H54 (cell line): ENCODE measurements at places on chromosomes 5 and 9.
A peak's percentile ranks its signal among the peaks of the same experiment; 100 is the strongest.

- DNase-seq: no peak
Observed at GRCh38 chr5:146720107-146720506, 158.4 kb downstream of the PPP2R2B start.

- no peak for DNase-seq
Observed at GRCh38 chr9:123716339-123716945, 213.5 kb downstream of the DENND1A start.

- no peak for DNase-seq
Observed at GRCh38 chr5:143126174-143127019, 277.1 kb downstream of the NR3C1 start.

DNA sequence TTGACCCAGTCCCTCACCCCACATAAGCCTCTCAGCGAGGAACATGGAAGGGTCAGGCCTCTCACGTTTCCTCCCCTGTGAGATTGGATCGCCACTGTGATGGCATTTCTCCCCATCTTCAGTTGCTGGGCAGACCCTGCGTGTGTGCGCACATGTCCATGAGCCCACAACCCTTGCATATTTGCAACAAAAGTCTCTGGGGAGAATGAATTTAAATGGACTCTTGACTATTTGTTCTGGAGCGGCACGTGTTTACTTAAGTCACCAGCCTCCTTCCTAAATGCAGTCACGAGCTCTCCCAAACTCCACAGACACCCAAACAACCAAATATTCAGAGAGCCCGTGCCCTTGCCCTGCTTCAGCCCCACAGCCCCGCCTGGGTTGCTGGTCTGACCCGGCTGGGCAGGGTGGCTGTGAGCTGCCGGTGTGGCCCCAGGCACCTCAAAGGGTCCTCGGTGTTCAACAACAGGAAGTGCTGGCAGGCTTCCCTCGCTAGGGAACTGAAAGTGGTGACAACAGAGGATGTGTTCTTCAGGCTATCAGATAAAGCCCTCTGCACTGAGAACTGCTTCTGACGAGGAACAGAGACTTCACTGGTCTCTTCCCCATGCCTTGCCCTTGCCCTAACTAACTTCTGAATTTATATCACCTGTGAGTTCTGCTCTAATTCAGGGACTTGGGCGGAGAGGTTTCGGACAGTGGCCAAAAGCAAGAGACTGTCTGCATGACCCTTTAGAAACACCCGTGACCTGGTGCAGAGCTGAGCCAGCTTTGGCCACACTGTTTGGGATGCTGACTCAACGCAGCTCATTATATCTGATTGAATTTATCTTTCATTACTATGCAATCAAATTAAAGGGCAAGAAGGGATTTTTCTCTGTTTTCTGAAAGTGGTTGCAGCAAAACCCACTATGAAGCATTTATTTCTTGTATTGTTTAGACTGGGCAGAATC, 19.2 kb upstream of the CD180 start:
- no peak for DNase-seq

GRCh38 chr9:131721076-131721475, 18.8 kb downstream of the RAPGEF1 start:
- DNase-seq: no peak

DNA sequence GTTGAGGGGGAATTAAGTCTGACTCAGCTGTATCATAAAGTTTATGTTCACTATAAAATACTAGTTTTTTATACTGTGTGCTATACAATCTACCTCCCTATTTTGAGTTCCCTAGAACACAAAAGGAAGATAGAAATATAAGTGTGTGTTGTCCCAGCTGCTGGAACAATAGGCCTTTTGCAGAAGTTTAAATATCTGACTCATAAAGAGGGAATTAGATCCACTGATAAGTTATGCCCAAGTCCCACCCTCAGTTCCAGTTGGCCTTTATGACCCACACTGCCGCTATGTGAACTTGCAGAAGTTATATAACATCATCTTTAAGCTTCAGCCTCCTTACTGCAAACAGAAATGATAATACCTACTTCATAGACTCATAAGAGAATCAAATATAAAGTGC, 88.5 kb upstream of the DAB2 start:
- peak; percentile 15 for DNase-seq

DNA sequence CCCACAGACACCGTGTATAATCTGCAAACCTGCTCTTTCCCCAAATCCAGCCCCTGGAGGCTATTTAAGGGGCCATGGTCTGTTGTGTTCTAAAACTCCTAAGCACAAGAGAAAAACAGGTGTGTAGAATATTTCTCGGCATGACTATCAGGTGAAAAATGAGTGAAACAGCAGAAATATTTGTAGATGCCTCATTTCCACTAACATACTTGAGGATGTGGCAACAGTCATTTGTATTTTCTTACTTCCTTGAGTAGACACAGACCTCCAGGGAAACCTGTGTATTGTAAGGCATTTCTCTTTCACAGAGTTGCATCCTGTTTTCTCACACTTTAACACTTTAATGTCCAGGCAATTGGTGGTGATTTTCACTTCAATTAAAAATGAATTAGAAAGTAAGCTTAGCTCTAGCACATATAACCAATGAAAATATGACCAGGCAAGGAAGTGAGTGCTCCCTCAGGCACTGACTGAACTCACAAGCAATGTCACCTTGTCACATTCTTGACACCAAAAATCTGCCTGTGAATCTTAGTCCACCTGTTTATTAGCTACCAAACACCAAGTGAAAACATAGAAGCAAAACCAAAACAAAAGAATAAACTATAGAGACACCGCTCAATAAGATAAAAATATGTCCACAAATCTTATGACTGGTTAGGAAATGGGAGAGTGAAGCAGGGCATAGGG, 64.4 kb downstream of the DIRAS2 start:
- DNase-seq: no peak

DNA sequence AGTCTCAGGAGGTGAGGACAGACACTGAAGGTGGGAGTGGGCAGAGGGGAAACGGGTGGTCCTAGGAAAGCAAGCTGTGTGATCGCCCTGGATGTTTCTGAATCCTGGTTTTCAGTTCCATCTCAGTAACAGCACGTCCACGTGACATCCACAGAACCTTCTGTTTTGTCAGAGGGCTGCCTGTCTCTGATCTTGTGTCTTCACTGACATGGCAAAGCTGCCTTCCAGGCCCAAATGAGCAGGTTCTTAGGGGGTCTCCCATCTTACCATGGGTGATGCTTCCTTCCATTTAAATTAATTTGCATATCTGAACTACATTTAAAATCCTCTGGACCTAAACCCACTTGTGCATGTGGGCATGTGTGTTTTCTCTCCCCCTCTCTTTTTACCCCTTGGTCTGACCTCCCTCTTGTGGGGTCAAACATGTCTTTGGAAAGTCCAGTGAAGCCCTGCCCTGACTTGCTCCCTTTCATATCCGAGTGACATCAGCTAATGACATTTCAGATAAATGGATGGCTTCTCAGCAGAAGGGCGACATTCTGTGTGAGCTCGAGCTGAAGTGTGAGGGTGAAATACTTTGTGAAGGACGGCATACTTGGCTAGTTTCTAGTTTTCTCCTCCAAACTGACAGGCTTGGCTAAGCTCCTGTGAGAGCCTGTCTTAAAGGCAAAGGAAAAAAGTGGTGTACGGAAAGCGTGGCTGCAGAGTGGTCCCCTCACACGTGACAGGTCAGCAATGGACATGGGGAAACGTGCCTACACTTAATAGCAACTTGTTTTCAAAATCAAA, 204.8 kb upstream of the S1PR3 start:
- no peak for DNase-seq

GRCh38 chr9:70450738-70451137, 36.3 kb upstream of the KLF9 start:
- no peak for DNase-seq

GRCh38 chr5:72954389-72954788, 1.5 kb upstream of the FCHO2 start:
- DNase-seq: no peak

DNA sequence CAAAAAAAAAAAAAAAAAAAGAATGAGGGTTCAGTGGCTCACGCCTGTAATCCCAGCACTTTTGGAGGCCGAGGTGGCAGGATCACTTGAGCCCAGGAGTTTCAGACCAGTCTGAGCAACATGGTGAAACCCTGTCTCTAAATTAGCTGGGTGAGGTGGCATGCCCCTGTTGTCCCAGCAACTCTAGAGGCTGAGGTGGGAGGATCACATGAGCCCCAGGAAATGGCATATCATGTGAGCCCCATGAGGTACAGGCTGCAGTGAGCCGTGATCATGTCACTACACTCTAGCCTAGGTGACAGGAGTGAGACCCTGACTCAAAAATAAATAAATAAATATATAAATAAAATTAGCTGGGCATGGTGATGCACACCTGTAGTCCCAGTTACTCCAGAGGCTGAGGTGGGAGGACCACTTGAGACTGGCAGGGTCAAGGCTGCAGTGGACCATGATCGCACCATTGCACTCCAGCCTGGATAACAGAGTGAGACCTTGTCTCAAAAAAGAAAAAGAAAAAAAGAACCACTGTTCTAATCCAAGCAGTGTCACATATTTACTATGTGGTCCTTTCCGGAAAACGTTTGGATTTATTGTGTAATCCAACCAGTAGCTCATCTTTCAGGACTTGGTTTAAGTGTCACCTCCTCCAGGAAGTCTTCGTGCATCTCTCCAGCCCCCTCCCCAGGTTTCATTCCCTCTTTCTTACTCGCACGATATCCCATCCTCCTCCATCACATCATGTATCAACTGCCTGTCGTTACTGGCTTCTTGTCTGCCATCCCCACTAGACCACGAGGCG, 12.3 kb upstream of the SPOUT1 start:
- no peak for DNase-seq

DNA sequence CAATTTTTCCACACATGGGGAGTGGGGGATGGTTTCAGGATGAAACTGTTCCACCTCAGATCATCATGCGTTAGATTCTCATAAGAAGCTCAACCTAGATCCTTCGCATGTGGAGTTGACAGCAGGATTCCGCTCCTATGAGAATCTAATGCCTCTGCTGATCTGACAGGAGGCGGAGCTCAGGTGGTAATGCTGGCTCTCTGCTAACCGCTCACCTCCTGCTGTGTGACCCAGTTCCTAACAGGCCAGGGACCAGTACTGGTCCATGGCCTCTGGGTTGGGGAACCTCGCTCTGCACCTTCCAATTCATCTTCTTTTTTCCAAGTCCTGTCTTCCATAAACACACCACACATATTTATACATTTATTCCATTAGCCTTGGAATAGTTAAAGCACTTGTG, 33.0 kb downstream of the POU5F2 start:
- no peak for DNase-seq

DNA sequence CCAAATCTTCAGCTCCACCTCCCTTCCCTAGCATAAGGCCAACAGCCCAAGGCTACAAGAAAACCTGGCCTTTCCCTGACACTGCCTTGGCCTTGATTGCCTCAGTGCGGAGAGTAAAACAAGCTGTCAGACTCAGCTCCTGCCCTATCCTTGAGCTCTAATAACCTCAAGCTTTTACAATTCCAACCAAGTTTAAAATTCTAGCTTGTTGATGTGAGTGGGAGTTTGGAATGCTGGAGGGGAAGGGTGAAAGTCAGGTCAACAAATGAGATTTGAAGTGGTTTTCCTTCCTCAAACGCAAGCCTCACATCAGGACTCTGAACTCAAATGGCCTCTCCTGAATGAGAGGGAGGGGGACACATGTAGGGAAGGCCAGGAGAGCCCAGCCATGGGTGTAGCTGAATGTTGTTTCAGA, 197.0 kb upstream of the VLDLR start:
- no peak for DNase-seq

GRCh38 chr5:72818866-72819534, 2.5 kb downstream of the TNPO1 start:
- no peak for DNase-seq

DNA sequence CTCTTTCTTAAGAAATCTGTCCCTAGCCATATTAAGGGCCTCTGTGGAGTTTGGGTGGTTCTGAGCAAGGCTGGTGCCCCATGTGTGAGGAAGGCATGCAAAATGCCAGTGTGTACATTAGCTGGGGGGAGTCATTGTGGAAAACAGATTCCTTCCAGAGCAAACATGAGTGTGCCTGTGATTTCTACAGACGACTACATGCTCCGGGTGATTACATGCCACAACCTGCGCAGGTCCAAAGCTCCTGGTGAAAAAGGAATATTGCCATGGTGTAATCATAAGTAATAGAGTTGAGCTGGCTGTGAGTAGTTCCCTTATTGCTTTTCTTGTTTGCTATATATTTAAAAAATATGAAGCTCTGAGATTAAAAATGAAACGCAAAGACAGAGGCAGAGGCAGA, 102.1 kb downstream of the ACER2 start:
- DNase-seq: no peak

DNA sequence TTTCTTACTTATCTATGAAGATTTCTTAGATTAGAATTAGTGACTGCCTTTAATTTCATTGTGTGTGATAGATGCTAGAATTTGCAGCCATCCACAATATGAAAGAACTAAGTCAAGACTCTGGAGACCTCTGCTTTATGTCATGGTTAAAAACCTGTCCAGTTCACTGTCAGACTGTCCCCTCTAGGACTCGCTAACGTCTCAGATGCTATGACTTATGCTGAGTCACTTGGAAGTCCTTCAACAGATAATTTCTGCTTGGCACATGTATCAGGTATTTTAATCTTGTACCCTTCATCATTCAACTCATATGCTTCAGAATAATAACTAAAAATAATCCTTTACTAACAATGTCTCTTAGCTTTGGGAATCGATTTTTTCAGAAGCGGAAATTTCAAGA, 230.5 kb upstream of the DMAC1 start:
- no peak for DNase-seq

DNA sequence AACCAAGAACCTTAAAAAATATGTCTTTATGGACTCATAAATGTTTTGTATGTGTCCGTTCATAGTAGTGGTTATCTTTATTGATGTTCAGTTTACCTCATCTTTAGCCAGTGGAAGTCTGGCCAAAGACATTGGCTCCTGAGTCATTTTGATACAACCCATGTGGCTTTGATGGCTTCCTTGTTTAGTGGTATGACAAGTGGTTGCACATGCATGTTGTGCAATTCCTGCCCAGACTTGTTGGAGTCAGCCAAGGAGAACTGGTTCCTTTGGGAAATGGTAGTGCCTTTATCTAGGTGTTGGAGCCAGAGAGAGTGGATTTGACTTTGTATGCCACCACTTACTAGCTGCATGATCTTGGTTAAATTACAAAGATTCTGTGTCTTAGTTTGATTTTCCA, 94.3 kb downstream of the RPS23 start:
- DNase-seq: no peak
